T-cell (primary cell): ENCODE measurements at places on chromosomes 6 and 20.
A peak's percentile ranks its signal among the peaks of the same experiment; 100 is the strongest.

DNA sequence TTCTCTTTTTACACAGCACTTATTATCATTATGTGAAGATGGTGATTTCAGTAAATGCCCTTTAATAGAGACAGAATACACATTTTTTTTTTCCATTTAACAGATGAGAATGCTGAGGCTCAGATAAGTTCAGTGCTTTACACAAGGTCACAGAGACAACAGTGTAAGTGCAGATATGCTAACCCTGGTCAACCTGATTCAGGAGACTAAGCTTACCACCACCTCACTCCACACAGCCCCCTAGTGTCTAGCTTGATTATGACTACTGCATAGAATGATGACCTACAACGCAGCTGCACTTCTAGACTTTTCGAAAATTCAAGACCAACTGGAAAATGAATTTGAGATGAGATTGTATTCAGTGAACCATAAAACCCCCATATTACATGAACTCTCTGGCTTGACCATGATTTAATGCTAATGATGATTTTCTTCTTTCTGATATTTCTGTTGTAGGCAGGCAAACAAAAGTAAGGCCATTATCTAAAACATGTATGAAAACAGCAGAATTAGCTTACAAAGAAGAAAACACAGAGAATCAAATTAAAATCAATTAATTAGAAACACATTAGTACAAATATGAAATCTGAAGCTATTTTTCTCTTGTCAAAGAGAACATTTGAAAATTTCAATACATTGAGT is 212.1 kb upstream of the PHACTR1 start:
- no peaks in the 10 kb centered on the region for H3K4me1 ChIP-seq
- no peaks in the 10 kb centered on the region for H3K36me3 ChIP-seq
- H3K4me3 ChIP-seq: no peak overlapping the region
- no peaks in the 10 kb centered on the region for H3K27me3 ChIP-seq
- no peak overlapping the region for H3K27ac ChIP-seq
- DNase-seq: no peak

GRCh38 chr6:37029249-37029971 is 24.0 kb downstream of the FGD2 start:
- no peak for DNase-seq
- H3K36me3 ChIP-seq: no peaks in the 10 kb centered on the region
- no peaks in the 10 kb centered on the region for H3K27me3 ChIP-seq

DNA sequence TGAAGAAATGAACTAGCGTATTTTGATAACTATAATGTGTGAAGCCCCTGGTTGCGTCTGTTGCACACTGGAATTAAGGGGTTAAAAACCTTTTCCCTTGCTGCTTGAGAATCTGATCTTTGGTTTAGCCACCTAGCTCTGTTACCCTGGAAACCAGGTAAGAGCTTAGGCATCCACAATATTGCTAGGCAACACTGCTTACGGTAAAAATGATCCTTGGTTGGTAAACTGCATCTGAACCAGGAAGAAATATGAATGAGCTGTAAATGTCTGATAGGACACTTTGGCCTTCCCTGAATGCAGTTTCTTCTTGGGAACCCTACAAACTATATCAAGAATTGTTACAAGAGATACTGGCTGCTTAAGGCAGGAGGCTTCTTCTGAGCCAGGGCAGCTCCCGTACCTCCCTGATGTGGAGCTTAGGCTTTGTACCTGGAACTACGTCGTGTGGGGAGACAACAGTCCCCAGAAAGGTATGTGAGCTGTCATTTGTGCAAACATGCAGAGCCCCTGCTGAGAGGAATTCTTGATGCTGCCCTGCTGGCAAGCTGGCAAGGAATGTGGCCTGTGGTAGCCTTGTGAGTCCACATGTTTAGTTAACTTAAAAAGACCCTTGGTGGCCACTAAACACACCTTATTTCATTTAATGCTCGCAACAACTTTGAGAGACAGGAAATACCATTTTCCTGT is 18.4 kb downstream of the UBE3D start:
- no peaks in the 10 kb centered on the region for H3K27me3 ChIP-seq
- H3K4me1 ChIP-seq: no peaks in the 10 kb centered on the region
- H3K4me3 ChIP-seq: no peak overlapping the region
- H3K36me3 ChIP-seq: peaks cover 8% of the 10 kb centered on the region

DNA sequence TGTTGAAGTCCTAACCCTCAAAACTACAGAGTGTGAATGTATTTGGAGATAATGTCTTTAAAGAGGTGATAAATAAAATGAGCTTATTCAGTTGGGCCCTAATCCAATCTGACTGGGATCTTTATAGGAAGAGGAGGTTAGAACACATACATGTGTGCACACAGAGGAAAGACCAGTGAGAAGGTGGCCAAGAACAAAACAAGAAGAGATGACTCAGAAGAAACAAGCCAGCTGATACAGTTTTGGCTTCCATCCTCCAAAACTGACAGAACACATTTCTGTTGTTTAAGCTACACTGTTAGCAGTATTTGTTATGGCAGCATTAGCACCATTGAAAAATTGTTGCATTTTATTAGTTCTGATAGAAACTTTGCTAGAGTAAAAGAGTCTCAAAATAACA is 609.3 kb upstream of the IMPG1 start:
- H3K4me1 ChIP-seq: no peaks in the 10 kb centered on the region
- no peaks in the 10 kb centered on the region for H3K36me3 ChIP-seq
- DNase-seq: no peak

GRCh38 chr6:25194172-25194678 is 84.9 kb upstream of the CARMIL1 start:
- no peaks in the 10 kb centered on the region for H3K4me1 ChIP-seq
- H3K27me3 ChIP-seq: no peaks in the 10 kb centered on the region
- no peaks in the 10 kb centered on the region for H3K36me3 ChIP-seq
- no peak for DNase-seq

- no peaks in the 10 kb centered on the region for H3K4me1 ChIP-seq
- no peak overlapping the region for H3K27ac ChIP-seq
- no peak overlapping the region for H3K4me3 ChIP-seq
- DNase-seq: no peak
- H3K36me3 ChIP-seq: no peaks in the 10 kb centered on the region
These were observed 223.8 kb downstream of the HAO1 start for GRCh38 chr20:7716286-7716972.

- no peak overlapping the region for H3K27ac ChIP-seq
- no peak for DNase-seq
- H3K27me3 ChIP-seq: peaks cover 13% of the 10 kb centered on the region
- H3K4me1 ChIP-seq: no peaks in the 10 kb centered on the region
- H3K4me3 ChIP-seq: no peak overlapping the region
These were observed 60.5 kb upstream of the SAMD5 start for GRCh38 chr6:147447835-147448611.

DNA sequence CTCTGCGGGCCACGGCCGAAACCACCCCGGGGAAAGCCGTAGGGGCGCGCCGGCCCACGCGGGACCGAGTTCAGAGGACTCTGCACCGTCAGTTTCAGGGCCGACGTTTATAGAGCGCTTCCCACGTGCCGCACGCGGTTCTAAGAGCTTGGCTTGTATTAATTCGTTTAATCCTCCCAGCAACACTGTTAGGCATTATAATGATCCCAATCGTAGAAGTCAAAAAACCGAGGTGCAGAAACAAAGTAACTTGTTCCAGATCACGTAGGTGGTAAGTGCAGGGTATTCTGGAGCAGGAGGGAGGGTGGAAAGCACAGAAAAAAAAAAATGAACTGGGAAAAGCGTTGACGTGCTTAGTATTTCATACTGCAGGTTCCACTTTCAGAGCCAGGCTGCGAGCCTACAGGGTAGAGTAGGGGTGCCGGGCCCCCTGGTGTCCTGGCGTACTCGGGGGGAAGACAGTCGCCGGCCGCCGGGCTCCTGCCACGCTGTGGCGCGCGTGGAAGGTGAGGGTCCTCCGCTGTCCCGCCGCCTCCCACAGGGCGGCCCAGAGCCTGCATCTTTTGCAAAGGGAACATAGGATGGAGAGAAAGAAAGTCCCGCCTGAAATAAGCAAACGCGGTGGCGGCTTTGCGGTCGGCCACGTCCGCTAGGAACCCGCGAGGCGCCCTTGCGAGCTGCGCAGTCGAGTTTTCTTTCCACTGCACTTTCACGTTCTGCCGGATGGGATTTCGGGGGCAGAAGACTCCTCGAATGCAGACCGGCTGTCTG is 10.2 kb upstream of the FOXF2 start:
- no peaks in the 10 kb centered on the region for H3K36me3 ChIP-seq
- H3K27me3 ChIP-seq: peaks cover 79% of the 10 kb centered on the region
- peaks cover 4% of the 10 kb centered on the region for H3K4me1 ChIP-seq

DNA sequence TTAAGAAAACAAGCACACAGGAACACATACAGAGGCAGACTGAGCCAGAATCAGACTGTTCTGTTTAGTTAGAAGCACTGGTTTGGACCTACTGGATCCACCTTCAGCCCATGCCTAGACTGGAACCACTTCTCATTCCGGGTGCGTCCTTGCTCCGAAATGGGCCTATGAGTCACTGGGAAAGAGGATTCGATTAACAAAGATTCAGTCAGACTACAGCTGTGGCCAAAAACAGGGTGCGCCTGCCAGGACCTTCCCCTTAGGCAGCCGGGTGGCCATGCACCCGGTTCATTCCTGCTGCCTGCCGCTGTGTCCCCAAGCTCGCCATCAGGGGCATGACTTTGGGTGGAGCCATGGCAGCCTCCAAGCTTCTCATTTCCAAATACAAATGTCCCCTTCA is 14.5 kb upstream of the KCNK5 start:
- no peaks in the 10 kb centered on the region for H3K4me1 ChIP-seq
- no peak overlapping the region for H3K4me3 ChIP-seq
- H3K36me3 ChIP-seq: no peaks in the 10 kb centered on the region
- DNase-seq: no peak
- H3K27ac ChIP-seq: no peak overlapping the region

GRCh38 chr6:12957321-12958051 is 240.9 kb downstream of the PHACTR1 start:
- no peak for DNase-seq
- peaks cover 19% of the 10 kb centered on the region for H3K27me3 ChIP-seq
- H3K4me3 ChIP-seq: peak overlapping the region; percentile 51
- no peaks in the 10 kb centered on the region for H3K4me1 ChIP-seq
- H3K27ac ChIP-seq: no peak overlapping the region
- H3K36me3 ChIP-seq: no peaks in the 10 kb centered on the region

- H3K4me1 ChIP-seq: no peaks in the 10 kb centered on the region
- no peak overlapping the region for H3K4me3 ChIP-seq
- no peak for DNase-seq
- no peaks in the 10 kb centered on the region for H3K36me3 ChIP-seq
- no peak overlapping the region for H3K27ac ChIP-seq
- no peaks in the 10 kb centered on the region for H3K27me3 ChIP-seq
These were observed 75.4 kb upstream of the PTPN1 start for GRCh38 chr20:50434653-50435396.

DNA sequence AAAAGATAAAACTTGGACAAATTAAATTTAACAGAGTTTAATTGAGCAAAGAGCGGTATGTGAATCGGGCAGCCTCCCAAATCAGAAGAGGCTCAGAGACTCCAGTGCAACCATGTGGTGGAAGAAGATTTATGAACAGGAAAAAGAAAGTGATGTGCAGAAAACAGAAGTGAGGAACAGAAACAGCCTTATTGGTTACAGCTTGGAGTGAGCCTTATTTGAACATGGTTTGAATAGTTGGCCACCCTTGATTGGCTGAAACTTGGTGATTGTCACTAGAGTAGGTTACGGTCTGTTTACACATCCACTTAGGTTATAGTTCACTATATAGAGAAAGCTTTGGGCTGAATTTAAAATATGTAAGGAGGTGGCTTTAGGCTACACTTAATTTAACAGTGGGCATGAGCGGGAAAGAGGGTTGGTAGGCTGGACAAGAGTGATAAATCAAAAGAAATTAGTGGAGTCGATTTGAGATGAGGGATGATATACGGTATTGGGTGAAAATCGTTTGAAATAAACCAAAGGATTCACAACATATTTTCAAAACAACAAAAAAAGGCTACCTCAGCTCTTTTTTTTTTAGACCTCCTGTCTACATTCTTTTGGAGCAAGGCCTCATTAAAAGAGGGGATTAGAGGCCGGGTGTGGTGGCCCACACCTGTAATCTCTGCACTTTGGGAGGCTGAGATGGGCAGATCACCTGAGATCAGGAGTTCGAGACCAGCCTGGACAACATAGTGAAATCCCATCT is 84.3 kb upstream of the PREP start:
- no peaks in the 10 kb centered on the region for H3K36me3 ChIP-seq
- H3K27ac ChIP-seq: no peak overlapping the region
- H3K4me3 ChIP-seq: no peak overlapping the region
- H3K4me1 ChIP-seq: peaks cover 3% of the 10 kb centered on the region
- no peaks in the 10 kb centered on the region for H3K27me3 ChIP-seq

DNA sequence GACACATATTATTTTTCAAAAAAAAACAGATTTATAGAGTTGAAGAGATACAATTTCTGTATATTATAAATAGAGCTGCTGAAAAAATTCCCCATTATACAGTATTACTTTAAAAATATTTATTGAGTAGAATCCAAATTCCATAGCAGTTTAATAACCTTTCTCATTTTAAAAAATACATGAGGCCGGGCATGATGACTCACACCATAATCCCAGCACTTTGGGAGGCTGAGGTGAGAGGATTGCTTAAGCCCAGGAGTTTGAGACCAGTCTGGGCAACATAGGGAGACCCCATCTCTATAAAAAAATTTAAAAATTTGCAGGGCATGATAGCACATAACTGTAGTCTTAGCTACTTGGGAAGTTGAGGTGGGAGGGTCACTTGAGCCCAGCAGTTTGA is 13.0 kb downstream of the ATRN start:
- DNase-seq: no peak
- H3K27ac ChIP-seq: no peak overlapping the region
- no peak overlapping the region for H3K4me3 ChIP-seq
- H3K27me3 ChIP-seq: no peaks in the 10 kb centered on the region

DNA sequence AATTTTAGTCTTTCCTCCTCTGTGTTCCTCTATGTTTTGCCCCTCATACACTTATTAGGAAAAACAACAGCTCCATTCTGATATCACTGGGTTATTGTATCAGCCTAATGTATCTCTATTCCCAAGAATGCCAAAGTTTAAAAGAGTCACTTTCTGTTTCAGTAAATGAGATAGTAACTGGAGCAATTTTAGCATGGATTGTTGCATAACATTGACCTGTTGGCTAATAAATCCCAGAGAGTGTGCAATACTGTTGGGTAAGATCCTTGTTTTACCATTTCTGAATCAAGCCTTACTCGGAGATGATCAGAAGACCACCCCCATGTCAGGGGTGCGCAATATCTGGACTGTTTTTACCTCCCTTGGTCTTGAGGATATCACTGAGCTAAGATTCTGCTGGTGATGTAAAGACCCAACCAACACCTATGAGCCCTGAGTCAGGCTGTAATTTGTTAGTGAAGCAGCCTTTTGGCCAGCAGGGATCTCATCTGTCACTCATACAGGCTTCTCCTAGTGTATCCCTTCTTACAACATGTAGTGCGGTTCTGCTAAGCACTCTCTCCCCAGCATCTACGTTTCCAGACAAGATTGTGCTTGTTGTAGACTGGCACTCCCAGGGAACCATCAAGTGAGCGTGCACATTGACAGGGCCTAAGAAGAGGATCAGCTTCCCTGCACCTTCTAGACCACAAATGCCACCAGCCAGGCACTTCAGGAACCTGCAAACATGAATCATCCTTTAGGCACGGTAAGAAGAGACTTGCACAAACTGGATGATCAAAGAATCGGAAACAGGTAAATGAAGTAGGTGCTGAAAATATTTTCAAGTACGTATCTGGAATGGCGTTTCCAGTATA is 11.5 kb upstream of the IPCEF1 start:
- no peaks in the 10 kb centered on the region for H3K36me3 ChIP-seq
- H3K27me3 ChIP-seq: no peaks in the 10 kb centered on the region
- DNase-seq: no peak
- H3K4me3 ChIP-seq: no peak overlapping the region

- H3K36me3 ChIP-seq: no peaks in the 10 kb centered on the region
- no peaks in the 10 kb centered on the region for H3K4me1 ChIP-seq
- peaks cover 8% of the 10 kb centered on the region for H3K27me3 ChIP-seq
These were observed 27.9 kb upstream of the KIF6 start for GRCh38 chr6:39752835-39753724.
